Activated CD8-positive, alpha-beta T cell treated with anti-CD3 and anti-CD28 coated beads, Interleukin-2, amount 10 ng/mL, durations not matched to agents 7 days and 5 days (primary cell): ENCODE measurements at places on chromosomes 11 and 22.

DNA sequence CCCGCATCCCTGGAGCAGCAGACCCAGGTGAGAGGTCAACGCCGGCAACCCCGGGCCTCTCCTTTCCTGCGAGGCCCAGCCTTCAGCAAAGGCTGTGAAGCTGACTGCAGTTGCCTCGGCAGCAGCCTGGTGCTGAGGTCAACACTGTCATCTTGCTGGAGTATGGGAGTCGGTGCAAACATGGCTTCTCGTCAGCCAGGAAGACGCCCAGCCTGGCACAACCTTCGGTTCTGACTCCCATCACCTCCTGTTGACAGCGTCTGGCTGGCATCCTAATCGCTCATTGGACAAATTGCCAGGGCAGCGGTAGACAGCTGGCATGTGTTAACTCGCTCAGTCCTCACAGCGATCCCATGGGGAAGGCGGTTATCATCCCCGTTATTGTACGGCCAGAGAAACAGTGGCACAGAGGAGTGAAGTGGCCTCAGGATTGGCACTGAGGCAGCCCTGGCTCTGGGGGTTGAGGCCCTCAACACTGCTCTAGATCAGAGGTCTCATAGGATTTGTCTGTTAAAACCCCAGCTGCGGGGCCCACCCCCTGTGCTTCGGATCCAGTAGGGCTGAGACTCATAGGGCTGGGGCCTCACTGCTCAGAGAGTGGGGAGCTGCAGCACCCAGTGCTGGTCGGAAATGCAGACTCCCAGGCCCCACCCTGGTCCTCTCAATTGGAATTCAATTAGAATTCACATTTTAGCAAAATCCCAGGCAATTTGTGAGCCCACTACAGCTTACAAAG, 39.3 kb upstream of the TP53I11 start:
- DNase-seq = no peak

GRCh38 chr11:8818421-8818820, 92.6 kb upstream of the AKIP1 start:
- DNase-seq = no peak

DNA sequence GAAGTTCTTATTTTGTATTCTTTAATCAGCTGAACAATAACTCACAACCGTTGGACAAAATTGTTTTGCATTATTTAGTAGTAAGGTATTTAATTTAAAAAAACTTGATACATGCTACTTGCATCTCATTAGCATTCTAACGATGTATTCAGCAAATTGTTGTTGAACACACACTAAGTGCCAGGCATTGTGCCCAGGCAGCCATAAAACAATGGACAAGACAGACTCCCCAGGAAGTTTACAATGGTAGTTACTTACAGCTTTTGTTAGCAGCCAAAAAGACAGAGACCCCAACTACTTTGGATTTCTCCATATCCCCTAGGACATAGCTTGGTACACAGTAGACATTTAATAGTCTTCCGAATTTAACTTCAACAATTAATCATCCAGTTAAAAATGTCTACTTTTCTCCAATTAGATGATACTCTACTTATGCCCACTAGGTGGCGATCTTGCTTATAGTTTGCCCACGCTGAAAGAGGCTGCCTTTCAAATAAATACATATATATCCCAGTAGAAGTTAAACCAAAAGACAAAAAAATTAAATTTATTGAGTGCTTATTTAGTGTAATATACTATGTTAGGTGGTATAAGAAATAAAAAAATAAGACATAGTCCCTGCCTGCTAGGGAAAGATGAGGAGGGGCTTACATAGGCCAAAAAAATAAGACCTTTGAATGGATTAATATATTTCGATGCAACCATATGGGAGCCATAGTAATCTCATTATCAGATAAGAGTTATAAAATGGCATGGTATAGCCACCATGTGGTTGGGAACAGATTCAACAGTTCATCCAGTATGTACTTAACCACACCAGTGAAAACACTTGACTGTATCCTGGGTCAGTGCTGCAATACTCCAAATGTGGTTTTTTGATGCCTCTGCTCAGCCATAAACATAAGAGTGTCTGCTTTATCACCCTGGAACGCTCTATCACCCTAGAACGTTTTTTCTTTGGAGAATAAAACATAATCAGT, 2.0 kb upstream of the FJX1 start:
- peak; percentile 46 for DNase-seq

- DNase-seq = no peak
These were observed at the start of gene CARD10 for GRCh38 chr22:37519268-37520195. Gene CARD10 (minus strand): TSS chr22:37519415. CDS start chr22:37519200, 215 bp downstream.

DNA sequence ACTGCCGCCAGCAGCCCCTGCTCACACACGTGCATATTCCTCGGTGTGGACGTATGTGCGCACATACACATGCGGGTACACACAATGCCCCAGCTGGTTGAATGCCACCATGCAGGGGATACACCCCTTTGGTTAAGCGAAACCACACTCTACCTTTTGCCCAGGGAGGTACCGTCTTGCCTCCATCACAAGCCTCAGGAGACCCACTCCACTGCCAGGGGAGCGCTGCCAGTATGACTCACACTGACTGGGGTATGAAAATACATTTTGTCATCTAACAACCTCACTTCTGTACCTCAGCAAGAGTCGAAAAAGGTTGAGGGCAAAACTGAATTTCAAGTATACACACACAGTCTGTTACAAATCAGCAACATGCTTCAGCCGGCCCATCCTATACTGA, 39.4 kb downstream of the TMEM45B start:
- DNase-seq = no peak

DNA sequence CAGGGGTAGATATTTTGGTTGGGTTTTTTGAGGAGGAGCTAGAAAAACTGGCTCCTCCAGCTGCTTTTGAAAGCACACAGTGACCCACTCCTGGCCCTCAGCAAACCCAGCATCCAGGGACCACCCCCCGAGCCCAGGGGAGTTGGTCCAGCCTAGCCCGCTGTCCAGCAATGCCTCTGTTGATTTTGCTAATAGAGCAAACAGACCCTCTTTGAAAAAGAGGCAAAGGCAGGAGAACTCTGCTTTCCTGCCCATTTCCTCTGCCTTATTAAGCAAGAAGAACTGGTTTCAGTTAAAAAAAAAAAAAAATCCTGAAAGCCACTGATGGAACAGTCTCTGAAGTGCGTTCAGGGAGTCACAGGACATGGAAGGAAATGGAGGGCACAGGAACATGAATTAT, 25.3 kb downstream of the ABTB2 start:
- DNase-seq = no peak

DNA sequence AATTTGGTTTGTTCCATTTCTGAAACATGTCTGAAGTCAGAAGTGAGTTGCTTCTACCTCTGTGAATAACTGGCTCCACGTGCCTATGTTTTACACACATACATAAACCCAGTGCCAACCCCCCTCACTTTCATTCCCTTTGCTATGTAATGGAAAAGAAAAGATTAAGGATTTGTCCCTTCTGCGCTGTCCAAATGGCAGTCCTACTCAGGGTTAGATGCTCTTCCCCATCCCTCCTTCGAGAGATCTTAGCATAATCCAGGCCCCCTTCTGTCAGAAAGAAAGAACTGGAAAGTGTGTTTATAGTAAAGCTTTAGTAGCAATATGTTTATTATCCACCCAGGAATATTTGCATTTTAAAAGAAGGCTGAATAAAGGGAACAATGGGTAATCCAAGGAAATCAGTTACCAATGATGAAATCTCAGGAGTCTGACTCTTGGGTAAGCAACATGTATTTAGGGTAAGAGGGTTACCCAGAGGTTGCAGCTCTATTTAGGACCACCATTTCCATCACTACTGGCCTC, 3.1 kb upstream of the LAYN start:
- no peak for DNase-seq

DNA sequence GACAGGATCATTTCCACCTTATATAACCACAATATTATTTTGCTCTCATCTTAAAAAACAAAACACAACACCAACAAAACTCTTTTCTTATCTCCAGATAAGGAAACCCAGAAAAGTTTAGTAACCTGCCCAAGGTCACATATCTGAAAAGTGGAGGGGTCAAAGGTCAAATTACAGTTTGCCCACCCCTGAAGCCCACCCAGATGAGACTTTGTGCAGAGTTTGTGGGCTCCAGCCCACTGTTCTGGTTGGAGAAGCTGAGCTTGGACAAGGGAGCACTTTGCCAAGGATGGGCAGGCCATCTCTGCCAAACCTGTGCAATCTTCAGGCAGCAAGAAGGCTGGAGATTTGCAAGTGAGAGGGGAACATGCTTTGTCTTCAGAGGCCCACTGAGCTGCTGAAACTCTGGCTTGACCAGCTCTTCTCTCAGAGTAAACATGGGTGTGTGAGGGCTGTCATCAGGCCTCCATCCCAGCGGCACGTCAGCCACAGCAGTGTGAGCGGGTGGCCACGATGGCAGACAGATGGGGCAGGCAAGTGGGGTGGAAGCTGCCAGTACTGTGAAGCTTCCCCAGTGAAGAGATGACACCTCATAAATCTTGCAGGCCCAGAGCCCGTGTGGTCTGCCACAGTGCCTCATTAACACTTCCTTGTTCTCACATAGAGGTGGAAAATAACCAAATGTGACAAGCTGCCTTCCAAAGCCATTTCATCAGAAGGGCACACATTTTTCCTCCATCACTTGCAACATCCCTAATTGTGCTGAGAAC, 111.8 kb downstream of the CCDC81 start:
- DNase-seq = no peak

- DNase-seq = no peak
These were observed 52.7 kb downstream of the PHF21B start for GRCh38 chr22:44956840-44957767.

GRCh38 chr11:1994121-1994520, 3.5 kb downstream of the H19 start:
- DNase-seq = no peak

GRCh38 chr11:9639099-9639498, 24.8 kb upstream of the SWAP70 start:
- no peak for DNase-seq

DNA sequence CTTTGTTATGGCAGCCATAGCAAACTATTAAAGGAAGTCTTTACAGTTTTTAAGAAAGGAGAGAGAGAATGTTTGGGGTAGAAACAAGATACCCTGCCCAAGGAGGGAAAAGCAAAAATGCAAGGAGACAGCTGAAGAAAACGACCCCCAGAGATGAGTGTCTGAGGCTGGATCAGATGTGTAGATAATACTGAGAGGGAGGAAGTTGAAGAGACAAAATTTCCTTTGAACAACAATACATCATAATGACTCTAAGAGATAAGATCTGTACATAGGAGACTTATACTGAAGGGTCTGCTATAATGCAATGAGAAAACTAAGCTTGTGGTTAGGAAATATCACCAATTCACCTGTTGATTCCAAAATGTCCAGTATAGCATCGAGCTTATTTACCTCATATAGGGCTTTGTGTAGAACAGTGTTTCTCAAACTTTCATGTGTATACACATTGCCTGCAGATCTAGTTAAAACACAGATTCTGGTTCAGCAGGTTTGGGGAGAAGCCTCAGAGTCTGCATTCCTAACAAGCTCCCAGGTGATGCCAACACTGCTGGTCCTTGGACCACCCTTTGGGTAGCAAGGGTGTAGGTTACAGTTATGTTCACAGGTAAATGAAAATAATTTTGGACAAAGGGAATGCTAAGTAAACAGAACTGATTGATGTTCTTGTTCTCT, 5.8 kb upstream of the CEP295 start:
- no peak for DNase-seq

DNA sequence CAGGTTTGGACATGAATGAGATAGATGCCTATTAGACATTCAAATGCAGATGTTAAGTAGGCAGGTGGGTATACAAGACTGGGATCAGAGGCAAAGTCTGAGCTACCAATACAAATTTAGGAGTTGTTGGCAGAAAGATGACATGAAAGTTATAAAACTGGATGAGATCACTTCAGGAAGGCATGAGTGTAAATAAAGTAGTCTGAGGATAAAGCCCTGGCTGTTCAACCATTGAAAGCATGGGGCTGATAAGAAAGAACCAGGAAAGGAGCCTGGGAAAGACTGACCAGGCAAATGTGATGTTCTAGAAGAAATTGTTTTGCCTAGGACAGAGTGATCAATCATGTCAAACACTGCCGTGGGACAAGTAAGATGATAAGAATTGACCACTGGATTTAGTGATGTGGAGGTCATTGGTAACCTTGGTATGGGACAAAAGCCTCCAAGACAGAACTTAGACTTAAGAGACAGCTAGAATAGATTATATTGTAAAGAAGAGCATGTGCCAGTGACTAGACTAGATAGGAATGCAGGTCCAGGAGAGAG, 98.5 kb downstream of the EHF start:
- DNase-seq = no peak

GRCh38 chr11:128936606-128937251, 5.9 kb downstream of the TP53AIP1 start:
- no peak for DNase-seq

DNA sequence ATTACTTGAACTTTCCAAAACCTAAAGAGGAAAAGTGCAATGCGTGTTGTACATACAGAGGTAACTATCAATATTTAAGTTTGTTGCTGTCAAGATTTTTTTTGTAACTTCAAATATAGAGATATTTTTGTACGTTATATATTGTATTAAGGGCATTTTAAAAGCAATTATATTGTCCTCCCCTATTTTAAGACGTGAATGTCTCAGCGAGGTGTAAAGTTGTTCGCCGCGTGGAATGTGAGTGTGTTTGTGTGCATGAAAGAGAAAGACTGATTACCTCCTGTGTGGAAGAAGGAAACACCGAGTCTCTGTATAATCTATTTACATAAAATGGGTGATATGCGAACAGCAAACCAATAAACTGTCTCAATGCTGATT, 2.1 kb downstream of the ADM start:
- DNase-seq = no peak

GRCh38 chr22:22099833-22100812, 117.5 kb upstream of the TOP3B start:
- peak; percentile 22 for DNase-seq

- DNase-seq = no peak
These were observed 101.2 kb downstream of the SIK3 start for GRCh38 chr11:116997071-116997470.

- peak; percentile 41 for DNase-seq
These were observed 10.1 kb downstream of the MCM5 start for GRCh38 chr22:35409783-35410662.

- no peak for DNase-seq
These were observed 53.1 kb upstream of the HORMAD2 start for GRCh38 chr22:30027169-30027568.

GRCh38 chr22:39962071-39962470, 1.9 kb downstream of the TMA7B start:
- no peak for DNase-seq

GRCh38 chr11:6405846-6406245, 13.0 kb downstream of the APBB1 start:
- DNase-seq = no peak

DNA sequence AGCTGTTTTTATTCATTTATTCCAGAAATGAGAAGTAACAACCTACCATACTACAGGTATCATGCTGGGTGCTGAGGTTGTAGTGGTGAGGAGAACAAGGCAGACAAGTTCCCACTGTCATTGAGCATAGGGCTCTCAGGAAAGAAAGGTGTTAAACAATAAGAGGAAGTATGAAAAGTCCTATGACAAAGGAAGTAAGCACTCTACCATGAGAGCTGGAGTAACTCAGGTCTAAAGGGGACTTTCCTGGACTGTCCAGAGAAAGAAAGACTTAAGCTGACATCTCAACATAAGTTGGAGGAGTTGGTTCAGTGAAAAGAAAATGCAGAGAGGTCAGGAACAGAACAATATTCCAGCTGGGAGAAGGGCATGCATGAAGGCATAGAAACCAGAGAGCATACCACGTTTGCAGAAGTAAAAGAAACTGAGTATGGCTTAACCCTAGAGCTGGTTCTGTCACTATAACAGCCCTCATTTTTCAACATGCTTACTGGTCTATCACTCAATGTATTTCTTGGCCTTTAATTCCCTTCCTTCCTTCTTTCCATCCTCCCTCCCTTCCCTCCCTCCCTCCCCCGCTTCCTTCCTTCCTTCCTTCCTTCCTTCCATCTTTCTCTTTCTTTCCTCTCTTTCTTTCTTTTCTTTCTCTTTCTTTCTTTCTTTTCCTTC, 137.8 kb upstream of the BDNF start:
- DNase-seq = no peak

GRCh38 chr11:103086461-103086860, 5.5 kb downstream of the DCUN1D5 start:
- DNase-seq = no peak
